ENCODE measurements at places on chromosomes 11 and 22. TPM values are rescaled to one million over a fixed set of nuclear protein-coding genes. Genes with fewer than 3 reads are reported as not detected.

- H3K4me1 ChIP-seq, result peaks cover 12% of the 10 kb centered on the region
- H3K27me3 ChIP-seq, result no peaks in the 10 kb centered on the region
- no peak overlapping the region for H3K27ac ChIP-seq
- DNase-seq, result no peak
- H3K36me3 ChIP-seq, result no peaks in the 10 kb centered on the region
These were observed 57.1 kb upstream of the PSMA1 start for GRCh38 chr11:14577292-14577691.

- no peaks in the 10 kb centered on the region for H3K36me3 ChIP-seq
- no peak overlapping the region for H3K27ac ChIP-seq
- H3K27me3 ChIP-seq, result no peaks in the 10 kb centered on the region
- no peaks in the 10 kb centered on the region for H3K4me1 ChIP-seq
These were observed 155.2 kb downstream of the TRIM29 start for GRCh38 chr11:119982517-119983239.

GRCh38 chr11:12409621-12410005 lies 32.2 kb downstream of the PARVA start:
- no peak overlapping the region for H3K27ac ChIP-seq
- no peaks in the 10 kb centered on the region for H3K27me3 ChIP-seq
- no peaks in the 10 kb centered on the region for H3K36me3 ChIP-seq
- DNase-seq, result no peak
- no peak overlapping the region for H3K4me3 ChIP-seq

DNA sequence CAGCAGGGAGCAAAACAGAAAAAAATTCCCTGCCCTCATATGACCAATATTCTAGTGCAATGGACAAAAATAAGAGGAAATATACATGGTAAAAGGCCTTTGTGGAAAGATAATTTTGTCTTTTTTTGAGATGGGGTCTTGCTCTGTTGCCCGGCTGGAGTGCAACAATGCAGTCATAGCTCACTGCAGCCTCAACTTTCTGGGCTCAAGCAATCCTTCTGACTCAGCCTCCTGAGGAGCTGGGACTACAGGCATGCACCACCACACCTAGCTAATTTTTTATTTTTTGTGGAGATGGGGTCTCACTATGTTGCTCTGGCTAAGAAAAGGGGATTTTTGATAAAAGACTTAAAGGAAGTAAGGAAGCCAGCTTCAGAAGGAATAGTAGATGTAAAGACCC lies 25.7 kb upstream of the DDX10 start:
- no peak for DNase-seq
- H3K4me1 ChIP-seq, result no peaks in the 10 kb centered on the region
- H3K27me3 ChIP-seq, result no peaks in the 10 kb centered on the region
- no peak overlapping the region for H3K27ac ChIP-seq
- H3K4me3 ChIP-seq, result no peak overlapping the region

The FBLN1 gene
- total RNA-seq, result 92.8 TPM

- no peak overlapping the region for H3K27ac ChIP-seq
- DNase-seq, result no peak
- no peaks in the 10 kb centered on the region for H3K36me3 ChIP-seq
- no peak overlapping the region for H3K4me3 ChIP-seq
These were observed 25.2 kb downstream of the EXPH5 start for GRCh38 chr11:108568195-108568858.

The ST14 gene
- 6.0 TPM for total RNA-seq

GRCh38 chr22:36385491-36386350 lies 2.0 kb downstream of the MYH9 start:
- no peaks in the 10 kb centered on the region for H3K27me3 ChIP-seq
- H3K4me3 ChIP-seq, result peak overlapping the region; percentile 94
- H3K36me3 ChIP-seq, result peaks cover 52% of the 10 kb centered on the region
- DNase-seq, result no peak

The PTPRCAP gene
- total RNA-seq, result 2.8 TPM

DNA sequence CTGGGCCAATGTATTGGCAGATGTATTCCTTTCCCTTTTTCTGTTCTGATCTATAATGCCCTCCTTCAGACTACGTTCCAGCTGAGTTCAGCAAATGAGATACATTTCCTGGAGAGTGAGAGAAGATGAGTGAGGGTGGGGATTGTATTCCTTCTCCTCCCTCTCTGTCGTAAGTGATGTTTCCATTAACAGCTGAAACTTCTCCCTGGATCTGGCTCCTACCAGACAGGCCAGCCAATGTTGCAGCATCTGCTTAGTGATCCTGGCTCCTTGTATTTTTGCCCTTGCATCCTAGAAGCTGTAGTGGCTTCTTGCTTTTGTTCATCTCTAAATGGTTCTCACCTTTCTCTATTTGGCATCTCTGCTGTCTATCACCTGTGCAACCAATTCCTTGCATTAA lies 48.2 kb upstream of the MTMR2 start:
- no peaks in the 10 kb centered on the region for H3K4me1 ChIP-seq
- no peaks in the 10 kb centered on the region for H3K36me3 ChIP-seq
- no peak for DNase-seq
- H3K27ac ChIP-seq, result no peak overlapping the region
- H3K27me3 ChIP-seq, result no peaks in the 10 kb centered on the region

The KCNJ11 gene
- total RNA-seq, result 18.7 TPM

DNA sequence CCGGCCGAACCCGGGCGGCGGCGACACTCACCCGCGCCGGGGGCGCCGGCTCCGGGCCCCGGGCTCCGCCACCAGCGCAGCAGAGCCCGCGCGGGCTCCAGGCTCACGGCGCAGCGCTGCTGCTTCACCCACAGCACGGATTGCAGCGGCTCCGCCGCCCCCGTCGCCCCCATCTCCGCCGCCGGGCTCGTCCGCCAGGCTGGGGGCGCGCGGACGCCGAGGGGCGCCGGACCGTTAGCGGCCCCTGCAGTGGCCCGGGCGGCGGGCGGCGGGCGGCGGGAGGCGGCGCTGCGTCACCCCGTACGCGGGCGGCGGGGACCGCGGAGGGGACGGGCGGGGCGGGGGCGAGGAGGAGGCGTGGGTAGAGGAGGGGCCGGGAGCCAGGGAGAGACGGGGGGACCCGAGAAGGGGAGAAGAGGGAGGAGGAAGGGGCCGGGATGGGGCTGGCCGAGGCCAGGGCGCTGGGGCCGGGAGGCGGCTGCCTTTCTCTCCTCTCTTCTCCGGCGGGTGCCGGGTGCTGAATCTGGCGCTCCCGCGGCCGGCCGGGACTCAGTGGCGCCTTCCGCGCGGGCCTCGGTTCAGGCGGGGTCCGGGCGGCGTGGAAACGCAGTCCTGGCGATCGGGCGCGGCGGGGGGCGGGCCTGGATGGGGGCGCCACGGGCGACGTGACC lies at the start of gene CERK:
Gene CERK, minus strand, starts transcription at position 277 of the 671 bp plus-strand sequence. Its CDS starts 104 bp downstream, at position 173.
- DNase-seq, result peak; percentile 80
- H3K27me3 ChIP-seq, result no peaks in the 10 kb centered on the region
- peak within 1 kb of the TSS; percentile 85 for H3K4me3 ChIP-seq
- H3K27ac ChIP-seq, result peak within 1 kb of the TSS; percentile 97
- H3K4me1 ChIP-seq, result no peaks in the 10 kb centered on the region

The SCO2 gene
- total RNA-seq, result not detected

DNA sequence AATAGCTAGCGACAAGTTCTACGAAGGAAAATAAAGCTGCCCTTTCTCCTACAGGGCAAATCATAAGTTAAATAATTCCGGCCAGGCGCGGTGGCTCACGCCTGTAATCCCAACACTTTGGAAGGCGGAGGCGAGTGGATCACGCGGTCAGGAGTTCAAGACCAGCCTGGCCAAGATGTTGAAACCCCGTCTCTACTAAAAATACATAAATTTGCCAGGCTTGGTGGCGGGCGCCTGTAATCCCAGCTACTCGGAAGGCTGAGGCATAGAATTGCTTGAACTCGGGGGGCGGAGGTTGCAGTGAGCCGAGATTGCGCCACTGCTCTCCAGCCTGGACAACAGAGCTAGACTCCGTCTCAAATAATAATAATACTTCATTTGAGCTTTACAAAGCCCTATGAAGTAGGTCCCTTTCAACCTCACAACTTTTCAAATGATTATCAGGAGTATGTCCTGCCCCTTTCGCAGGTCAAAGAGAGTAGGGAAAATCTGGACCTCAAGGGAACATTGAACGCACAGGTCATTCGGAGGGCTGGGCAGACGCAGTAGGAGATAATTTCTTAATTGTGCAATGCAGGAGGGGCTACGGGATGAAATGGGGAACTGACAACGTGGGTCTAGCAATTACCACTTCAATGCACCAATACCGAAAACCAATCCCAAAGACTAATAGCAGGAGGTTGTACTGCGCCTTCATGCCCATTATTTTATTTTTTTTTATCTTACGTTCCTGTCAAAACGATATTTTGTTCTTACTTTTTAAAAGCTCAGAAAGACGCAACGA lies 590 bp downstream of the COMMD9 start:
- H3K36me3 ChIP-seq, result no peaks in the 10 kb centered on the region
- peak overlapping the region; percentile 30 for H3K27ac ChIP-seq
- H3K4me1 ChIP-seq, result peaks cover 11% of the 10 kb centered on the region
- no peaks in the 10 kb centered on the region for H3K27me3 ChIP-seq

The NFRKB gene
- total RNA-seq, result 16.2 TPM

DNA sequence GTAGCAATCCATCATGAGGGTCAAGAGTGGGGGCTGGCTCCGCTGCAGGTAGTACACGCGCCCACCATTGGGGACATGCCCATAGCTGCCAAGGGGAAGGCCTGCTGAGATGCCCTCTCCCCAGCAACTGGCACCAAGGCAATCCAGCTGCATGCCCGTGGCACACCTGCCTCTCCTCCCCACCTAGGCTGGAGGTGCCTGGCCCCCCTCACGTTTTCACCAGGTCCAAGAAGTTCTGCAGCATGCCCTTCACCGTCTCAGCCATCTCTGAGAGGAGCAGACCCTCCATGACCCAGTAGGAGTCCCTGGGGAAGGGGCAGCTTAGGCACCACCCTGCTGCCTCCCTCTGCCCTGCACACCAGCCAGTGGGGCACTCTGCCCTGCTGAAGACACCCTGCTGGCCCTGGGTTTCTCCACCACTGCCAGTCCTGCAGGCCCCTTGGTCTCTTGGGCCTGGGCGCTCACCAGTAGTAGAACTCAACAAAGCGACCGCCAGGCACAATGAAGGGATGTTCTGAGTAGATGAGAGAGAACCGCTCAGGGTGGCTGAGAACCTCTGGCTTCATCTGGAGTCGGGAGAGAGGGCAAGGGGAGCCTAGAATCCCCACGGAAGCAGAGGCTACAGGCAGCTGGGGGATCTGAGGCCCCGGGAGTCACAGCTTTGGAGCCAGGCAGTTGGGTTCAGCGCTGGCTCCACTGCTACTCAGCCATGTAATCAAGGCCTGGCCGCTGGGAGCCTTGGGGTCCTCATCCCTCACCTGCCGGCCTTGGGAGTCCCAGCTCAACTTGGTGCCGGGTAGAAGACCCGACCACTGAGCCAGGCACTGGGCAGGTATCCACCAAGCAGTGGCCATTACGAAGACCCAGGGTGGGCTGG lies 17.8 kb downstream of the TREH start:
- peaks cover 6% of the 10 kb centered on the region for H3K36me3 ChIP-seq
- peaks cover 18% of the 10 kb centered on the region for H3K4me1 ChIP-seq
- no peak overlapping the region for H3K27ac ChIP-seq

- no peak overlapping the region for H3K4me3 ChIP-seq
- no peaks in the 10 kb centered on the region for H3K4me1 ChIP-seq
- H3K36me3 ChIP-seq, result no peaks in the 10 kb centered on the region
- H3K27me3 ChIP-seq, result no peaks in the 10 kb centered on the region
- no peak for DNase-seq
- H3K27ac ChIP-seq, result no peak overlapping the region
These were observed 132.4 kb downstream of the PLEKHA7 start for GRCh38 chr11:16881766-16882165.

GRCh38 chr11:107427569-107428180 lies 29.9 kb downstream of the CWF19L2 start:
- H3K27me3 ChIP-seq, result no peaks in the 10 kb centered on the region
- H3K4me1 ChIP-seq, result no peaks in the 10 kb centered on the region
- no peak for DNase-seq
- no peak overlapping the region for H3K27ac ChIP-seq
- H3K4me3 ChIP-seq, result no peak overlapping the region

- no peak overlapping the region for H3K27ac ChIP-seq
- no peaks in the 10 kb centered on the region for H3K36me3 ChIP-seq
- H3K27me3 ChIP-seq, result no peaks in the 10 kb centered on the region
- no peak for DNase-seq
- H3K4me3 ChIP-seq, result no peak overlapping the region
- H3K4me1 ChIP-seq, result no peaks in the 10 kb centered on the region
These were observed 37.0 kb upstream of the PAK1 start for GRCh38 chr11:77510851-77511250.

- H3K27ac ChIP-seq, result no peak overlapping the region
- H3K27me3 ChIP-seq, result no peaks in the 10 kb centered on the region
- peaks cover 10% of the 10 kb centered on the region for H3K4me1 ChIP-seq
- H3K36me3 ChIP-seq, result no peaks in the 10 kb centered on the region
- no peak overlapping the region for H3K4me3 ChIP-seq
These were observed 2.2 kb downstream of the HTR3A start for GRCh38 chr11:113977071-113977490.

GRCh38 chr11:102061276-102061675 lies 14.0 kb downstream of the CFAP300 start:
- no peak overlapping the region for H3K27ac ChIP-seq
- H3K36me3 ChIP-seq, result no peaks in the 10 kb centered on the region
- no peaks in the 10 kb centered on the region for H3K27me3 ChIP-seq
- no peak overlapping the region for H3K4me3 ChIP-seq
- H3K4me1 ChIP-seq, result no peaks in the 10 kb centered on the region

The GAL gene
- total RNA-seq, result not detected

- no peaks in the 10 kb centered on the region for H3K36me3 ChIP-seq
- no peaks in the 10 kb centered on the region for H3K27me3 ChIP-seq
- H3K4me3 ChIP-seq, result no peak overlapping the region
- no peaks in the 10 kb centered on the region for H3K4me1 ChIP-seq
- H3K27ac ChIP-seq, result no peak overlapping the region
These were observed 113.6 kb downstream of the VPREB1 start for GRCh38 chr22:22358152-22358551.

- no peaks in the 10 kb centered on the region for H3K27me3 ChIP-seq
- H3K36me3 ChIP-seq, result no peaks in the 10 kb centered on the region
- H3K27ac ChIP-seq, result peak within 1 kb of the TSS; percentile 98
- H3K4me3 ChIP-seq, result peak within 1 kb of the TSS; percentile 63
- H3K4me1 ChIP-seq, result peaks cover 48% of the 10 kb centered on the region
These were observed at the start of gene MTFP1 for GRCh38 chr22:30425616-30426387. Gene MTFP1, plus strand, starts transcription at chr22:30425768. Its CDS starts 112 bp downstream, at chr22:30425880.
